NAMALWA (cell line): ENCODE measurements at places on chromosomes 16 and 17.

GRCh38 chr17:61645920-61646319 is 54.9 kb upstream of the NACA2 start:
- no peak for DNase-seq

GRCh38 chr17:45643591-45643990 is 140.5 kb upstream of the CRHR1 start:
- no peak for DNase-seq

DNA sequence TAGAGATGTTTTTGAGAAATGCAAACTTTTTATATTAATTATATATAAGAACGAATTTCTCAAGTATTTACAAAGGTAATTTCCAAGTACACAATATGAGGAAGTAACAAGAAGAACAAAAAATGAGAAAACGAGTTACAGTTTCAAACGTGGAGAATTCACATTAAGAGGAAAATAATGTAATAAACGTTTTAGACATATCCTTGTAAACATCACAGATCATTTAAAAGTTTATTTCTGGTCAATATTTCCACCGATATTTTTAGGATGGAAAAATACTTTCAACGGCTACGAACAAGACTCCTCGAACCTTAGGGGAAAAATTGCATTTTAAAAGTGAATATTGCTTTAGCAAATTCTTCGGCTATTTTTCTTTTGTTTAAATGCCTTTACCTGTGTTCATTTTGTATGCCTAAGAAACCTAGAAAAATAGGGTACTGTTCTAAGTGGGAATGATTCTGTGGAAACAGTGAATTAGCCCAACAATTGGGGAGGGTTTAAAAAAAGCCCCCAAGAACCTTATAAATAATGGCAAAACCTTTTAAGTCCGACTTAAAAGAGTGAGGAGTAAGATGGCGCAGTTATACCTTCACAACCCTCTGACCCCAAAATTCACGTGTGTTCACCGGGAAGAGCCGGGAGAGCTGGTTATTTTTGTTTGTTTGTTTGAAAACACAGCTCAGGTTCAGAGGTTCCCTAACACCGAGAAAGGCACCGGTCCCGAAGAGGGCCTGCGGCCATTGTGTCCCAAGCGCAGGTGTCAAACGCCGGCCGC is 3.3 kb downstream of the HNF1B start:
- DNase-seq, result no peak

- peak; percentile 16 for DNase-seq
These were observed 2.9 kb upstream of the NPIPB15 start for GRCh38 chr16:74372953-74373846.

GRCh38 chr16:20383106-20384029 is 21.2 kb downstream of the PDILT start:
- DNase-seq, result peak; percentile 79

DNA sequence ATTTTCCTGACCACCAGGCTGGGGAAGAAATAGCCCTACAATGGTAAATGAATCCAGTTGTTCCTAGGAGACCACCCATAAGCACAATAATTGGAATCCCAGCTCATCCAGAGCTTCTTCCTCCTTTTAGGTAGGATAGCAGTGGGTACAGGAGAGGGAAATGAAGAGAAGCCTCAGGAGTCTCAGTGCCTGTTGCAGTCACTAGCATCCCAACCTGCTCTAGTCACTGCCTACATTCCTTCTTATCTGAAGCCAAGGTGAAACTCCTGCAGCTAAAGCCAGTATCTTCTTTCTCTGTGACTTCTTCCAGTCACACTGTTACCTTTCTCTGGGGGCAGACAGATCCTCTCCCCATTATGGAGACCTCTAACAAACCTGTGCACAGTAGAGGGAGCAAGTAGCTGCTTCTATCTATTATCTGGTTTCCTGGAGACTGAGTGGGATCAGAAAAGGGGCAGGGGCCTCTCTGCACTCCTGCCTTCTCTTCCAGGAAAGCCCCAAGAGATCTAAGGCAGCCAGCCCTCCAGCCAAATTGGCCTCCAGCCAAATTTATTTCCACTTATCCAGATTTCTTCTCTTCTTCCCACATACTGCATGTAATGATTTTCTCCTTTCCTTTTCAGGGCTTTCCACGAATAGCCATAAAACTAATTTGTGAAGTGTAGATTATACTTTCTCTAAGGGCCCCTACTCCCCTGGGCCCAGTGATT is 85.5 kb downstream of the SSH2 start:
- DNase-seq, result no peak

- peak; percentile 51 for DNase-seq
These were observed 11.5 kb upstream of the PRSS54 start for GRCh38 chr16:58306327-58306726.

DNA sequence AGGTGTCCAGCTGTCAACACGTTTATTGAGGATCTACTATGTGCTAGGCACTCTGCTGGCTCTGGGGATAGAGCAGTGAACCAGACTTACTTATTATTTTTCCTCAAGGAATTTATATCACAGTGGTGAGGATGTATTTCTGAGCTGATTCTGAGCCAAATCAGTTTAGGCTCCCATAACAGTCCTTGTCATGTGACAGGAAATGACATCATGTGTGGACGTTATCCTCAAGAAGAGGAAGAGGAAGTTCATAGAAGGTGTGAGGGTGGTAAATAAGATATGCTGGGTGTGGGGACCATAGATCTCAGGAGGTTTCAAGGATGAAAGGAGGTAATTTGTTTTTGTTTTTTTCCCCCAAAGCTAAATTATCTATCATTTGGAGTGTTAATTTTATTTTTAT is 873.5 kb upstream of the EEF2KMT start:
- DNase-seq, result peak; percentile 16

GRCh38 chr17:45836047-45837044 is 8.3 kb upstream of the SPPL2C start:
- DNase-seq, result no peak
